Pancreas (tissue), 10 donors: ENCODE measurements at places on chromosomes 11 and 22.

- no peaks in the 10 kb centered on the region for H3K27me3 ChIP-seq
- no peaks in the 10 kb centered on the region for H3K36me3 ChIP-seq
- no peak overlapping the region for H3K4me3 ChIP-seq
- H3K27ac ChIP-seq: no peak overlapping the region
- DNase-seq: no peak
- no peaks in the 10 kb centered on the region for H3K4me1 ChIP-seq
Observed at GRCh38 chr11:133551064-133551463, 18.8 kb upstream of the OPCML start.

DNA sequence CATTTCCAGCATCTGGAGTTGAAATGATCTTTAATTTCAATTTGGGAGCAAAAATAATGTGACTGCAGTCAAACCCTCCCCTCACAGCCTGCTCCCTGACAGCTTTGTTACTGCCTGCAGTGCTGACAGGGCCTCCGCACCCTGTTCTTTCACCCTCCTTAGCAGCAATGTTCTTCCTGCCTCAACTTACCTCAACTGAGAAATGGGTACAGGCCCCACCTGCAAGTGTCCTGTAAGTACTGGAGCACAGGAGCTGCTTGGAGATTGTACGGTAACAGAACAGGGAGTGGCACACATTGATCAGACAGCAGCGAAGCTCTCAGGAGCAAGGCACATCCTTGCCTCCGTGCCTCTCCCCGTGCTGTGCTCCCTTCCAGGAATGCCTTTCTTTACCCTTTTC lies 131.3 kb downstream of the CHST1 start:
- H3K36me3 ChIP-seq: no peaks in the 10 kb centered on the region
- H3K4me1 ChIP-seq: no peaks in the 10 kb centered on the region
- H3K4me3 ChIP-seq: no peak overlapping the region
- H3K27me3 ChIP-seq: no peaks in the 10 kb centered on the region
- DNase-seq: no peak

DNA sequence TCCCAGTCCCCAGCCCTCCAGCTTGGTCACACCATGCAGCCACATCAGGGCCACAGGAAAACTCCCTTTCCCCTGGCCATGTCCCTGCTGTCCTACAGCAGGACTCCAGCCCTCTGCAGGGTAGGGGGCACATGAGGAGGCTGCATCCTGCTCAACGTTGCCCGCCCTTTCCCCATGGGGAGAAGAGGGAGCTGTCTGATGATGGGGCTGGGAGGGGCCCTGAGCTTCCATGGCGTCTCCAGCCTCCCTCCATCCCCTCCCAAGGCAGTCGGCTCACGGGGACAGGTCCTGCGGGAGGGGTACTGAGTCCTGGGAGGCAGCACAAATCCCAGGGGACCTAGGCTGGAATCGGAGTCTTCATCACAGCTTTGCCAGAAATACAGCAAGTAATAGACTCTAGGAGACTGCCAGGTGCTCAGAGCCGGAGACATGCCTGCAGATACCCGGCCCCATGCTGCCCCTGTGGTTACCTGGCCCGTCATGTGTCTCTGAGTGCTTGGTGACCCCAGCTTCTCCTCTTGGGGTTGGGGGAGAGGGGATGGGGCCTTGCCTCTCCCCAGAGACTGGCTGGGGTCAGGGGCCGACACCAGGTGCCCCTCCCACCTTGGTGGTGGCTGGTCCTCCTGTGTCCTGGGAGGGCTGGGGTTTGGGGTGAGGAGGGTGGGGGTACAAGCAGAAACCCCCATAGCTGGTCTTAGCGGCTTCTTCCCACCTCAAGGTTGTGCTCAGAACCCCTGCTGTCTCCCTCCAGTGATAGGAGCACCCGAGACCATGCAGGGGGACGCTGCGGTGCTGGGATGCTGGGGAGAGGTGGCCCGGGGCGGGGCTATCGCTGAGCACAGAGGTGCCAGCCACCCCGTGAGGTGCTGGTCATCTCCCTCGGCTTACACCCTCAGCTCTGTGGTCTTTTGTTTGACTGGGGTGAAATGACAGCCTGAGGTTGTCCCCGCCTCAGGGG lies 2.3 kb downstream of the MRGPRE start:
- DNase-seq: peak; percentile 52
- no peaks in the 10 kb centered on the region for H3K4me1 ChIP-seq
- no peak overlapping the region for H3K27ac ChIP-seq
- no peaks in the 10 kb centered on the region for H3K27me3 ChIP-seq
- H3K4me3 ChIP-seq: no peak overlapping the region

DNA sequence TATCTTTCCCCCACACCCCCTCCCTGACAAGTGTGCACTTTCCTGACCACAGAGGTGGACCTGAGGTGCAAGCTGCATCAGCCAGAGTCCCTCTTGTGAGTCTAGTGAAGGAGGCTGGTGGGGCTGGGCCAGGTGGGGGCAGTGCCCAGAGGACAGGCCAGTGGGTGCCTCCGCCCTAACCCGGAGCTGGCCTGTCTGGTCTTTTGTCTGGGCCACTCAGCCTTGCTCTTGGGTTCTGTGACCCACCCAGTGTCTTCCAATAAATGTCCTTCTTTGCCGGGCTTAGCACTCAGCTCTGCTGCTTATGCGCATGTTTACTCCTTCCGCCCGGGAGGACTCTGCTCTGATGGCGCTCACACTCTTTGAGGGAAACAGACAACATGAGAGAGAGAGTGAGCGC lies 526.2 kb downstream of the TBC1D22A start:
- no peaks in the 10 kb centered on the region for H3K4me1 ChIP-seq
- no peak overlapping the region for H3K27ac ChIP-seq
- H3K4me3 ChIP-seq: no peak overlapping the region
- H3K36me3 ChIP-seq: no peaks in the 10 kb centered on the region

DNA sequence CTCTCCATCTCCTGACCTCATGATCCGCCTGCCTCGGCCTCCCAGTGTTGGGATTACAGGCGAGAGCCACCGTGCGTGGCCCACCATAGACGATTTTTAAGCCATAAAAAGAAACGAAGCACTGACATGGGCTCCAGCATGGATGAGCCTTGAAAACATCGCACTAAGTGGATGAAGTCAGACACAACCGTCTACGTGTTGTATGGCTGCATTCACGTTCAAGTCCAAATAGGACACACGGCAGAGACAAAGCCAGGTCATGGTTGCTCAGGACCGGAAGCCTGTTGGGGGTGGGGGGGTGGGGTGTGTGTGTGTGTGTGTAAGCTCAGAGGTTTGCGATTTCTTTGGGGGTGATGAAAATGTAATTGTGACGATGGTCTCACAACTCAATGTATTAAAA lies 10.0 kb downstream of the RRP7A start:
- no peak overlapping the region for H3K4me3 ChIP-seq
- H3K36me3 ChIP-seq: peaks cover 8% of the 10 kb centered on the region

DNA sequence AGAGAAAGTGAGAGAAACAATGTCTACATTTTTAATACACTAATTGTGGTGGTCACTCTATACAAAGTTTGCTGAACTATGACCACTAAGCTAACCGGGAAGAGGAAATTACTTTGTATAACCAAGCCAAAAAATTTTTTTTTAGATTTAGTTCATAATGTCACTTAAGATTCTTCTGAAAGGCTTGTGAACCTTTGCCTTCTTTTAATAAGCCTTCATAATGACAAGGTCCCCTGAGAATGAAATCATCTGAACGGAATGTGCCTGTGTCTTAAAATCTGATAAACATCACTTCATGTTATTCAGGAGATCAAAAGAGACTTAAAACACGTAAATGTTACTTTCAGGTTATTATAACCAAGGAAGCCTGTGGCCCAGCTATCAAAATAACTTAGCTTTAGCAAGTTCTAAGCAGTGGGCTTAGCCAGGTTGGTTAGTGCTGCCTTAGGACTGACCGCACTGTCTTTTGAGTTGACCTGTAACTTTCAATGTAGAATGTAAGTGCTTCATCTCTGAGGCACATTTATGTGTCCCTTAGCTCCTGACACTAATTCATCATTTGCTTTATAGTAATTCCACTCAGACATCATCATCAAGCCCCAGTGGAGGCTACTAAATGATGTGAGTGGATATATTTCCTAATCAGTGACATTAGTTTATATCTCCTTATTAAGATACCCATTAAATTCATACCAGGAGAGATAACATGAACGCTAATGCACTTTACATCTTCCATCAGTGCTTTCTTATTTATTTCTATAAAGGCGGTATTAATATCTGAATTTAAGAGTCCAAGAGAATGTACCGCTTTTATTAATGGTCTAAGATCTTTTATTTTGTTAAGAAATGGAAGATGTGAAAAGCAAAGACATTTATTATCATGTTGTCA lies 122.5 kb downstream of the WNT11 start:
- no peaks in the 10 kb centered on the region for H3K36me3 ChIP-seq
- H3K4me1 ChIP-seq: no peaks in the 10 kb centered on the region

DNA sequence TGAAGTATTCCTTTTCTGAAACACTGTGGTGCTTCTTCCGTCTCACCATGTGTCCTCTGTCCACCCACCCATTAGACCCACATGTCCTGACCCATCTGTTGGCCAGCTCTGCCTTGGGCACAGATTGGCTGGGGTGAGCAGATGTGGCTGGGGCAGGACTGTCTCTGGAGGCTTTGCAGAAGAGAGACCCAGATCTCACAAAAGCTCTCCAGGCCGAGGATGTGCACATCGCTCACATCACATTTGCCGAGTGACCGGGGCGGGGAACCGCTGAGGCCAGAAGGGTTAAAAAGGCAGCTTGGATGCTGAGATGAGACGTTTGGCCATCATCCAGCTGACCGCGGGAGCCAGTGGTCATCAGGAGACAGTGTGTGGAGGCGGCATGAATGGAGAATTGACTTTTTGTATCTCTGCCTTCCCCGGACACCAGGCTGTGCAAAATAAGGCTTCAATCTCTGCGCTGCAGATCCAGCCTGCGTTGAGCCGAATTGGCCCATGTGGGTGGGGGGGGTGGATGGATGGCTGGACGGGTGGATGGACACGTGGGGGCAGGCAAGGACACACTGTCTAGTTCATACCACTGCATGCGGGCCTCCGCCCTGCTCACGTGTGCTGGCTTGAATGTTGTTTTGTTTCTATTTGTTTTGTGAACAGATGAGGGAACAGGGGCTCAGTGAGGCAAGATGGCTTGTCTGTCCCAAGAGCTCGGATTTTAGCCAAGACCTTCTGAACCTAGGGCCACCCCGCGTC lies 6.1 kb downstream of the IFITM10 start:
- no peak for DNase-seq
- H3K36me3 ChIP-seq: no peaks in the 10 kb centered on the region
- H3K27ac ChIP-seq: no peak overlapping the region
- no peaks in the 10 kb centered on the region for H3K27me3 ChIP-seq

DNA sequence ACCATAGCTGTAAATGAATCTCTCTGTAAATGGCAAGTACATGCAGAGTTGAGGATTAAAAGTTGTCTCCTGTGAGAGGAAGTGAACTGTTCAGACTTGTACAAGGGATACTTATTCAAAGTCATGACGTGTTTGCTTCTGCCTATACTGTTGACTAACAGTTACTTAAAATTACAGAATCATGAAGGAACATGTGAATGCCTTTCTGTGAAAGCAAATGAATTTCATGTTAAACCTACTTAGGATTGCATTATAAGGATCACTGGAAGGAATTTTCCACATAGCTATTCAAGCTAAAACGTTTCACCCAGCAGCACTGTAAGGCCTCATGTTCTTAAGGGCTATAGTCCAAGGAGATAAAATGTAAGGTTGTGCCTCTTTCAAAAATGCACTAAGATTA lies 93.4 kb upstream of the BIRC3 start:
- H3K4me3 ChIP-seq: no peak overlapping the region
- no peaks in the 10 kb centered on the region for H3K36me3 ChIP-seq
- DNase-seq: no peak
- peaks cover 2% of the 10 kb centered on the region for H3K4me1 ChIP-seq

- H3K4me1 ChIP-seq: peaks cover 22% of the 10 kb centered on the region
- no peak overlapping the region for H3K27ac ChIP-seq
- H3K27me3 ChIP-seq: no peaks in the 10 kb centered on the region
- DNase-seq: no peak
- no peaks in the 10 kb centered on the region for H3K36me3 ChIP-seq
Observed at GRCh38 chr11:74754507-74755252, 6.0 kb downstream of the RNF169 start.
